HepG2 (cell line): ENCODE measurements at places on chromosomes 6 and 20. TPM values are rescaled to one million over a fixed set of nuclear protein-coding genes. Genes with fewer than 3 reads are reported as not detected.

MAP7 gene
- not detected in 2 replicates for polyA plus RNA-seq

GRCh38 chr20:22320245-22320915 is 264.0 kb downstream of the FOXA2 start:
- DNase-seq, result no peak
- H3K4me1 ChIP-seq, result no peaks in the 10 kb centered on the region
- no peak overlapping the region for H3K27ac ChIP-seq
- H3K27me3 ChIP-seq, result peaks cover 14% of the 10 kb centered on the region; the same call in 1 of the 3 replicates

AVP gene
- 0.12 and 0.21 TPM in 2 replicates for polyA plus RNA-seq

DNA sequence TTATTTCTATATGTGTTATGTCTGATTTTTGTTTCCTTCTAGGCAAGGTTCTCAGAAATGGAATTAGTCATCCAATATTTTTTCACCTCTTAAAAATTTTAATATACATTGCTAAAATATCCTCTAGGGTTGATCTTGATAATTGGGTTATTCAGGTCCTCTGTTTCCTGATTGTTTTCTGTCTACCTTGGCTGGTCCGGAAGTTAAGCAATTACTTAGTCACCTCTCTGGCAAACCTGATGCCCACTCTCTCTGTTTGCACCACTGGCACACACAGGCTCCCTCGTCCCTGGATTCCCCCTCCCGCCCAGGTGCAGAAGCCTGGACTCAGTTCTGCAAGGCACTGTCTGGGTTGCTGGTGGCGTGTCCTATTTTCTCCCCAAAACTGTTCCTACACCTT is 27.7 kb downstream of the CST9L start:
- no peaks in the 10 kb centered on the region for H3K36me3 ChIP-seq
- H3K4me1 ChIP-seq, result peaks cover 11% of the 10 kb centered on the region
- 0 out of 2 replicates have a peak, but pooled peaks cover 1% of the 10 kb centered on the region for H3K27me3 ChIP-seq
- H3K27ac ChIP-seq, result no peak overlapping the region

XKR7 gene
- not detected in 2 replicates for polyA plus RNA-seq

GSTA3 gene
- polyA plus RNA-seq, result not detected in 2 replicates

HCRTR2 gene
- not detected in 2 replicates for polyA plus RNA-seq

- no peak overlapping the region for H3K27ac ChIP-seq
- no peak overlapping the region for H3K4me3 ChIP-seq
- DNase-seq, result no peak
- peaks cover 29% of the 10 kb centered on the region; the same call in 2 of the 3 replicates for H3K27me3 ChIP-seq
- H3K4me1 ChIP-seq, result no peaks in the 10 kb centered on the region
Measured at GRCh38 chr6:31239854-31240253, 32.0 kb downstream of the HLA-C start.

DNA sequence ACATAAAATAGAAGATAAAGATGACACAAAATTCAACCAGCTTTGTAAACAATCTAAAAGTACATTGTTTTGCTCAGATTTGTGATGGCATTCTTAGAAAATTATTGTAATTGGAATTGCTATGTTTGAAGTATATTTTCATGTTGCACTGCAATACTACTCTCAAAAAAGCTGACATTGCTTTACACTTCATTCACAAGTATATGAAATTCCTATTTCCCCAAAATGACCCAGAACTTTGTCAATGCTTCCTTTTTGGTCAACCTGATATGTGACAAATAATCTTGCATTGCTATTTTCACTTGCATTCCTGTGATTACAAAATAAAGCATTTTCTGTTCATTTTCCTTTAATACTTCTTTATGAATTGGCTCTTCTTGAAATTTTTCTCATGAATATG is 104.1 kb upstream of the BMP5 start:
- no peaks in the 10 kb centered on the region for H3K27me3 ChIP-seq
- DNase-seq, result no peak
- H3K4me1 ChIP-seq, result no peaks in the 10 kb centered on the region
- no peaks in the 10 kb centered on the region for H3K36me3 ChIP-seq
- H3K4me3 ChIP-seq, result no peak overlapping the region

DNA sequence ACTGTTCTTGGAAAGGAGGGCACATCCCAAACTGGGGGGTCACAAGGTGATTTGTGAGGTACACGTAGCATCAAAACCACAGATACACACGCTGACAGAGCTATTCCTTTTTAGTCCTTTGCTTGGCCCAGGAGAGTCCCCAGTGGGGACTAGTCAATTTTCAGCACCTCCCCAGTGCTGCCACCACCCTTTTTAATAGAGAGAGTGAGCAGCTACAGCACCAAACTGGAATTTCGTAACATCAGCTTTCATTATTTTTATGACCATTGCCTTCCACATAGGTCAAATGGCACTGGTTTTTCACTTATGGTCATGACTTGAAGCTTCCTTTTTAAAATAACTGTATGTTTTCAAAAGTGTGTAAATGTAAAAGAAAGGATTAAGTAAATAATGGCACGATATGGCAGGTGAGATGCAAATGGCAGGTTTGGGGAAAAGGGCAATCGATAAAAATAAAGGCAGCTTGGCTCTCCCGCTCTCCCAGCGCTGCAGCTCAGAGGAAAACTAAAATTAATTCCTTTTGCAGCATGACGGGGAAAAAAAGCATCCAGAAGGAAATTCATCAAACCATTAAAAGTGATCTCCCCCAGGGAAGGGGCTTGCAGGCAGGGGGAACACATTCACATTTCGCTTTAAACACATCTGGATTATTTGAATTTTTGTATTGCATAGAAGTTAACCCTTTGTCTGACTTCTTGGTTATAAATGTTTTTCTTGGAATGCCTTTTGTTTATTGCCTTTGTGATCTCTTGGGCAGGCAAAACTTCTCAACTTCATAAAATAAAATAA is 95.2 kb downstream of the ANKRD60 start:
- peaks cover 85% of the 10 kb centered on the region for H3K27me3 ChIP-seq
- no peak overlapping the region for H3K4me3 ChIP-seq
- no peaks in the 10 kb centered on the region for H3K36me3 ChIP-seq

DNA sequence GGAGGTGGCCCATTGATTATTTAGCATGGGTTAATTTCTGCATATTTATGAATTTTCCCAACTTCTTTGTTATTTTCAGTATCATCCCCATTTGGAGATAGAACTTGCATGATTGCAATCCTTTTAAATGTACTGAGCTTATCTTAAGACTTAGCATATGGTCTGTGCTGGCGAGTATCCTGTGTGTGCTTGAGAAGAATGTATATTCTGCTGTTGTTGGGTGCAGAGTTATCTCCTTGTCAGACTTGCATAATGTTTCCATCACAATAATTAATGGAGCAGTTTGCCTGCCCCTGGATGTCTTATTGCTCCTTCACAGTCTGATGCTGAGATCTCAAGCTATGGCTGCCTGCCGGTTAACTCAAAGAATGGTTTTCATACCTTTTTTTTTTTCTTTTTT is 112.6 kb downstream of the CDYL start:
- H3K36me3 ChIP-seq, result peaks cover 7% of the 10 kb centered on the region; the same call in 2 of the 3 replicates
- DNase-seq, result no peak
- no peaks in the 10 kb centered on the region for H3K4me1 ChIP-seq

- no peaks in the 10 kb centered on the region for H3K36me3 ChIP-seq
- no peaks in the 10 kb centered on the region; the same call in 1 of the 2 replicates for H3K27me3 ChIP-seq
- no peak overlapping the region for H3K4me3 ChIP-seq
- H3K4me1 ChIP-seq, result peaks cover 67% of the 10 kb centered on the region
- H3K27ac ChIP-seq, result no peak overlapping the region
Measured at GRCh38 chr6:44052419-44053023, 74.7 kb downstream of the MRPL14 start.

- H3K27ac ChIP-seq, result no peak overlapping the region
- H3K27me3 ChIP-seq, result peaks cover 3% of the 10 kb centered on the region; the same call in 1 of the 2 replicates
- no peaks in the 10 kb centered on the region for H3K36me3 ChIP-seq
- DNase-seq, result no peak
Measured at GRCh38 chr20:33336375-33336774, 53.4 kb downstream of the BPIFB1 start.

DNA sequence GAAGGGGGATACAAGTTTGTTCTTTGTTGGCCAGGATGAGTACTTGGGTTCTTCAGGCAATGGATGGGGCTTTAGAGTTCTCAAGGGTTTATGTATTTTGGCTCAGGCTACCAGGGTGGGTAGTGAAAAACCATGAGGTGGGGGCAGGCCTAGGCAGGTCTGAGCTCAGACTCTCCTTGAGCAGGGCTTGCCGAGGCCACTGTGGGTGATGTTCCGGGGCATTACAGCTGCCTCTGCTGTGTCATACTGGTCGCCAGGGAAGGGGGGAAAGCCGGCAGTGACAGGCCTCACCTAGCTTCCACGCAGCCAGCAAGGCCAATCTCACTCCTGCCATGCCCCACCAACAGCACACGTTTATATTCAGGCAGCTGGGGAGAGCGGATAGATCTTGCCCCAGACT is 79.6 kb downstream of the BCKDHB start:
- no peak for DNase-seq
- no peaks in the 10 kb centered on the region for H3K4me1 ChIP-seq
- no peak overlapping the region for H3K4me3 ChIP-seq
- no peak overlapping the region for H3K27ac ChIP-seq

GRCh38 chr6:150025201-150025917 is at the start of gene RAET1L:
RAET1L (minus strand) TSS chr6:150025532; CDS start chr6:150025471, 61 bp downstream.
- no peak within 1 kb of the TSS for H3K4me3 ChIP-seq
- no peak for DNase-seq
- peaks cover 36% of the 10 kb centered on the region for H3K27me3 ChIP-seq
- H3K4me1 ChIP-seq, result no peaks in the 10 kb centered on the region

LHFPL5 gene
- polyA plus RNA-seq, result 0.03 TPM in 1 of 2 replicates, not detected in the other

- H3K36me3 ChIP-seq, result no peaks in the 10 kb centered on the region
- H3K27ac ChIP-seq, result no peak overlapping the region
- no peaks in the 10 kb centered on the region for H3K27me3 ChIP-seq
Measured at GRCh38 chr6:93165850-93166430, 253.4 kb downstream of the EPHA7 start.

DNA sequence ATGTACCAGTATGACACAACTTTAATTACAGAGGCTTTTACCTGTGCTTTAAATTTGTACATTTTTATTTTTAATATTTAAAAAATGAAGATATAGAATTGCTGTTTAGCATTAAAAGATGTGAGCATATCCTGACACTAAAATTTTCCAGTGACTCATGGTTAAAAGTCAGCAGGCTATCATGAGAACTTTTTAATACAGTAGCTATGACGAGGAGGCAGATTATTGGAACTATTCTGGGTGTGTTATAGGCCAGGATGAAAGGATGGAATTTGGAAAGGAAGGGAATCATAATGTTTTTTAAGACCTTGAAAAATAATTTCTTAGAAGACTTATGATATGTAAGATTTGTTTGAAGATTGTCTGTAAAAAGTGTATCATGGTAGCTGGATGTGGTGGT is 91.0 kb downstream of the GFRA4 start:
- no peak overlapping the region for H3K4me3 ChIP-seq
- H3K36me3 ChIP-seq, result peaks cover 44% of the 10 kb centered on the region
- H3K4me1 ChIP-seq, result no peaks in the 10 kb centered on the region
- no peaks in the 10 kb centered on the region for H3K27me3 ChIP-seq

RNF217 gene
- polyA plus RNA-seq, result 1.9 and 2.4 TPM in 2 replicates

DNA sequence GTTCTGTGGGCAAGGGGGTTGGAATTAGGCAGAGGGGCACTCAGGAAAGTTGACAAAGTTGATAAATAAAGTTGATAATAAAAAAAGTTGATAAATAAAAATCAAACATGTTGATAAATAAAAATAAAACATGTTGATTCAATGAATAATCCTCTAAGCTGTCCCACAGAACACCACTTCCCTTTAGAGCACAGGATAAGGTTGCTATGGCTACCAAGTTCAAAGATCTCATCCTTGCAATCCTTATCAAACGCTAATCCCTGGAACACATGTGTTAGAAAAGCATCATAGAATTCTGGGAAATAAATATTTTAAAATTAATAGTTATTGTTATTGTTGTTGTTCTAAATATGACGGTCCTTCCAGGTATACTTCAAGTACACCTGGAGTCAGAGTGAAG is 33.9 kb downstream of the MBOAT1 start:
- H3K27ac ChIP-seq, result no peak overlapping the region
- H3K27me3 ChIP-seq, result no peaks in the 10 kb centered on the region; the same call in 2 of the 3 replicates
- no peak overlapping the region for H3K4me3 ChIP-seq
- no peaks in the 10 kb centered on the region; the same call in 1 of the 2 replicates for H3K4me1 ChIP-seq
- DNase-seq, result no peak
- no peaks in the 10 kb centered on the region for H3K36me3 ChIP-seq

GRCh38 chr20:25290646-25291431 is 43.0 kb downstream of the PYGB start:
- peaks cover 48% of the 10 kb centered on the region for H3K36me3 ChIP-seq
- no peak overlapping the region for H3K4me3 ChIP-seq
- DNase-seq, result no peak
- H3K27me3 ChIP-seq, result no peaks in the 10 kb centered on the region

DNA sequence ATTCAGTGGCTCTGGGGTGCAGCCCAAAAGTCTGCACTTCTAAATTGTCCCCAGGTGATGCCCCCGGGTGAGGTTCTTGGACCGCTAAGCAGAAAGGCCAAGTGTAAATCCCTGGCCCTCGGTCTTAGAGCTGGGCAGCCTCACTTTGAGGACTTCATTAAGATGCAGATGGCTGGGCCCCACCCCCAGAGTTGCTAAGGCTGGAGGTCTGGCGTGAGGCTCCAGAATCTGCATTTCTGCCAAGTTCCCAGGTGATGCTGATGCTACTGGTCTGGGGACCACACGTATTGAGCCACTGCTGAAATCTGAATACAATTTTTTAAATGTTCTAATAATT is 735 bp upstream of the SLC23A2 start:
- DNase-seq, result no peak
- H3K27ac ChIP-seq, result peak overlapping the region; percentile 32
- peak overlapping the region; percentile 94 for H3K4me3 ChIP-seq

DNA sequence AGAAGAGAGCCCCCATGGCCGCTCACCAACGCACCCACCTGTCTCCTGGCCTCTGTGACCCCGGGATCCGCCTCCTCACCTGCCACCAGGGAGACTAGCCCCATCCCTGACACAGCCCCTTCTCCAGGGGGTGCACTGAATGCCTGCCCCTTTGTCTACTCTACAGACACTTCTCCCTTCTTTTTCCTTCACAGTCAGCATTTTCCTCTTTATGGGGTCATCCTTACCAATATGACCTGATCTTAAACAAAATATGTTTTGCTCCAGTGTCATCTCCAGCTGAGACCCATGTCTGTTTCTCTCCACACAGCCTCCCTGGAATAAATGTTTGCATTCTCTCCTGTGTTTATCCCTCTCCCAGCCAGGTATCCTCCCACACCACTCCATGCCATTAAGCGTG is 14.6 kb upstream of the CCR6 start:
- no peaks in the 10 kb centered on the region for H3K36me3 ChIP-seq
- peaks cover 2% of the 10 kb centered on the region; the same call in 1 of the 2 replicates for H3K27me3 ChIP-seq
- H3K4me3 ChIP-seq, result no peak overlapping the region
- H3K4me1 ChIP-seq, result peaks cover 11% of the 10 kb centered on the region
- no peak overlapping the region for H3K27ac ChIP-seq
- no peak for DNase-seq

GRCh38 chr6:159609652-159610178 is 83.3 kb downstream of the SOD2 start:
- H3K4me3 ChIP-seq, result no peak overlapping the region
- no peaks in the 10 kb centered on the region for H3K27me3 ChIP-seq
- no peaks in the 10 kb centered on the region for H3K4me1 ChIP-seq
- no peak for DNase-seq
- H3K36me3 ChIP-seq, result no peaks in the 10 kb centered on the region

TMEM14A gene
- 18.2 and 24.6 TPM in 2 replicates for polyA plus RNA-seq

DNA sequence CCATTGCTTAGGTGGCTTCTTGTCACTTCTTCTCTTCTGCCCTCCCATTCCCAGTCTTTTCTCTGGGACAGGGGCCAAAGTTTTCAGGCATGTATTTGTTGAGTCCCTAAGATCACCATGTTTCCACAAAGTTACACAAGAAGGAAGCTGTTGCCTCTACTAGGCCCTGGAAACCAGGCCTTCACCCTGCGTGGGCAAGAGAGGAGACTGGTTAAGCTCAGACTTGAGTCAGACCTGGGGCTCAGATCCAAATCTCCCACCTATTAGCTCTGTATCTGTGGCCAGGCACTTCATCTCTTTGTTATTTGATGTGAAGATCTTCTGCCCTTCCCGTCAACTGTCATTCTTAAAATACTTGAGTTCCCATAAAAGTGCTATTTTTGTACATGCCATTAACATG is 154.6 kb downstream of the SASH1 start:
- H3K36me3 ChIP-seq, result no peaks in the 10 kb centered on the region
- no peak overlapping the region for H3K4me3 ChIP-seq
- DNase-seq, result no peak
- H3K4me1 ChIP-seq, result no peaks in the 10 kb centered on the region
